Activated naive CD4-positive, alpha-beta T cell treated with anti-CD3 and anti-CD28 coated beads, Interleukin-2, amount 10 ng/mL, durations not matched to agents 7 days and 5 days (primary cell): ENCODE measurements at places on chromosomes 6 and 20.

DNA sequence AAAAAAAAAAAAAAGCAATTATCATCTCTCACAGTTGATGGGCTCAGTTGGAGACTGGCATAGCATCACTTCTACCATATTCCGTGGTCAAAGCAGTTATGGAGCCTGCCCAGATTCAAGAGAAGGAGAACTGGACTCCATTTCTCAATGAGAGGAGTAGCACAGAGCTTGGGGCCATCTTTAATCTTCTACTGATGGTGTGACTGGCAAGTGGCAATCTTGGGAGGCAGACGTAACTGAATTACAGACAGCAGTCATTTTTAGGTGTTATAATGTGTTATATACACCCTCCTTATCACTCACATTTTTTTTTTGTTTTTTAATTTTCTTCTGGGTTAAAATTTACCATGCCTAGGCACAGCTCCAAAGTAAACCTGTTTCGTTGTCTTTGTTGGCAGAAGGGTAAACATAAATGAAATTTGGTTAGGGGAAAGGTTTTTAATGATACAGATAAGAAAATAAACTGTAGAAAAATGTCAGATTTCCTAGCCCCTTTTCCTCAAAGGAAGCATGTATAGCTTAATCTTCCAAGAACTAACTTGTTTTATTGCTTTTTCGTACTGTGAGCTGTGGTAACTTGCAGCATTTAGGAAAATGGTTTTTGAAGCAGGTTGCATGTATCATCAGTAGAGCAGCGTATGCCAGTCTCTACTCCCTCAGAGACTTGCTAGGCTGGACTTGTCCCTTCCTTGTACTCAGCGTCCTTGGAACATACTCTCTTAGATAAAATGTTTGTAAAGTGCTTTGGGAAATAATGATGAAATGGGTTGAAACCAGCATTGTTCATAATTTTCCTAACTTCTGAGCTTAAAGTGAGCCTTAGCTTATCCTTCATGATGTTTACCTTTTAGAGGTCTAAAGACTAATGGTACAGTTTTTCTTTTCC is 25.7 kb downstream of the ZFAND3 start:
- H3K4me1 ChIP-seq: peaks cover 8% of the 10 kb centered on the region
- no peaks in the 10 kb centered on the region for H3K27me3 ChIP-seq
- DNase-seq: no peak
- H3K27ac ChIP-seq: no peak overlapping the region
- no peak overlapping the region for H3K4me3 ChIP-seq

- no peak for DNase-seq
- H3K4me1 ChIP-seq: no peaks in the 10 kb centered on the region
- H3K4me3 ChIP-seq: no peak overlapping the region
- H3K27ac ChIP-seq: no peak overlapping the region
- no peaks in the 10 kb centered on the region for H3K27me3 ChIP-seq
Measured at GRCh38 chr6:82025271-82025670, 222.3 kb downstream of the IBTK start.

GRCh38 chr6:16621002-16621401 is 140.3 kb downstream of the ATXN1 start:
- no peak overlapping the region for H3K27ac ChIP-seq
- H3K27me3 ChIP-seq: no peaks in the 10 kb centered on the region
- DNase-seq: no peak
- no peak overlapping the region for H3K4me3 ChIP-seq

DNA sequence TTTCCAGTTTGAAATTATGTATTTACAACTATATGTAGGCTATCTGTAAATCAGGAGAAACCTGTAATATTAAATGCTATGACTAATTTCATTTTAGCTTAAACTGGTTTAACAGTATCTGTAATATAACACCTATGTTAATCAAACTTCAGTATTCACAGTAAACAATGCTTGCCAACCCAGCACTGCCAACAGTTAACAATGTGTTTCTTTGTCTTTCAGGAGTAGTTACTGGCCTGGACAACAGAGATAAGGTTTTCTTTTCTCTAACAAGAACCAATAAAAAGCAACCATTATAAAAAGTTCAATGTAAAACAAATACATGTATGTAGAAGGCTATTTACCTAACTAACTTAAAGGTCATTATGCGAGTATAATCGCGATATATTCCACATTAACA is 158.8 kb downstream of the CDK19 start:
- no peak for DNase-seq
- no peak overlapping the region for H3K27ac ChIP-seq
- H3K36me3 ChIP-seq: peaks cover 7% of the 10 kb centered on the region
- no peaks in the 10 kb centered on the region for H3K4me1 ChIP-seq
- H3K4me3 ChIP-seq: no peak overlapping the region
